DMS153 (cell line): ENCODE measurements at places on chromosomes 1 and 21.
A peak's percentile ranks its signal among the peaks of the same experiment; 100 is the strongest.

DNA sequence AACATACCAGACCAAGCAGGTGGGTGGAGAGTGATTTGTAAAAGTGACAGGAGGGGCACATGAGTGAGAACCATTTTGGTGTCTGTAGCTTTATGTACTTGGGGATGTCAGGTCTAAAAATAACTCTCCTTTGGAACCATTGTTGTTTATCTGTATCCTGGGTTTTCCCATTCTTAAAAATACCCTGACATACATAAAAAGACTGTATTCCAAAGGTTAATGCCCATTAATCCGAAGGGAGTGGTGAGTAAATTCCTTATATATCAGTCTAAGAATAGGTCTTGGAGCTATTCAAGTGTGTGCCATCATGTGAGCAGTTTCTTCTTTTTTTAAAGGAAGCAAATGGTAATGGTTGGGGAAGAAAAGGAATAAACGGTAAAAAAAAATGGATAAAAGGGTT, 117.5 kb downstream of the TGFB2 start:
- no peak for DNase-seq

DNA sequence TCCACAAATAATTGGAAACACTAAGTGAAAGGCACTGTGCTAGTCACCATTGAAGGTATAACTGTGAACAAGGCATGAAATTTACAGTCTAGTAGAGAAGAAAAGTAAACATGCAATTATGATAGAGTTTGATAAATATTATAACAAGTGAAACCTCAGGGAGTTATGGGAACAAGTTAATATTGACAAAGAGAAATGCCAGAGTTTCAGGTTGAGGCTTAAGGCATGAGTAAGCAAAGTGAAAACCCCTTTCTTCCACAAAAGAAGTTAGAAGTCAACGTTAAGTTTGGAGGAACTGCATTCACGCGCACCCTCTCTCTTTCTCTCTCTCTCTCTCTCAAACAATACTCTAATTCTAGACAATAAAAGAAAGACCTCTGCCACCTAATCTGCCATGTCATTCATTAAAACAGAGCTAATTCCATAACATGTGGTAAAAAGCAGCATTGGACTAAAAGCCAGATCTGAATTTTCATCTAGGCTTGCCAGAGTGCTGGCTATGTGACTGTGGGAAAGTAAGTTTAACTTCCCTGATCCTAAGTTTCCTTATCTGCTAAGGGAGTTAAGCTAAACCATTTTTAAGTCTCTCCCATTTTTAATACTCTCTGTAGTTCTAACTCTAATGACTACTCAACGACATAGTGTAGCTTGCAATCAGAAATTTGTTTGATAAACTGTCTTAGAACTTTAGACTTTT, 22.0 kb downstream of the SLC44A5 start:
- no peak for DNase-seq

DNA sequence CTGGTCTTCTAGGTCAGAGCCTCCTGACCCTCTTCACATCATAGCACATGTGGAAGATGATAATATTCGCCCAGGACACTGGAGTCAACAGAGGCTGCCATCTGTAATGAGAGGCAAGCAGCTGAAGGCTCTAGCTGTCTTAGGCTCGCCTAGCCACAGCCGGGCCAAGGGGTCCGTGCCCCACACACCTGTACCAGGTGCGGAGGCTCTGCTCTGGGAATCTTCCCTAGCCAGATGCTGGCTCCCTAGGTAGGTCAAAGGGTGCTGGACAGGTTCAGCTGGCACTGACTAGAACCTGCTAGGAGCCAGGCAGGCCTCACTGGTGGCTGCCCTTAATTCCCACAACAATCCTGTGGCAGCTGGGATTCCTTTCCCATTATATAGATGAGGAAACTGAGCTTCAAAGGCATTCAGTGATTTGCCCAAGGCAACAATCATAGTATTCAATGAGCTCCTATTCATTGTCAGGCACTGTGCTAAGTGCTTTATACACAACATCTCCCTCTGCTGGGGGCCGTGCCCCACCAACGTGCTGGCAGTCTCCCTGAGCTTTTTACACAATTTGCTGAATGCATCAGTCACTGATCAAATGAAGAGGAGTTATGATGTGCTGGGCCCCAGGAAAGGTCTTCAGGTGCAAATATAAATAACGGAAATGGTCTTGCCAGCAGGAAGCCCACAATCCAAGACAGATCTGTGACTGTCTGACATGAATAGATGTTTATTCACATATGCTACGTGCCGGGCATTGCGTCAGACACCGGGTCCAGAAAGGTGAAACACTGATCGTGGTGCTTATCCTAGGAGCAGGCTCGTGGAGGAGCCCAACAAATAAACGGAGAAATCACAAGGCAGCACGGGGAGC, 58.0 kb downstream of the DDX20 start:
- no peak for DNase-seq

DNA sequence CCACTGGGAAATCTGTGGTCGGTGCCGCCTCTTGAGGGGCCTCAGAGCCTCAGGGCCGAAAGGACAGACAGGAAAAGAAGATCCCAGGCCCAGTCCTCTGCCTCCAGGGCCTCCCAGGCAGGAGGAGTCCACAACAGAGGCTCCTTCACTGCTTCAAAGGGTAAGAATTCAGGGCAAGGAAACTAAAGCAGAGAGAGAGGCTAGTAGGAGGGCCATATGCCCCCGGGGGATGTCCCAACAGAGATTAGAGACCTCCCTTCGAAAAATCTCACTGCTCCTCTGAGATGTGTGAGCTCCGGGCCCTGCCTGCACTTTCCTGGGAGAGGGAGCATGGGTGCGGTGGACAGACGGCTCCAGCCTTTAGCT, 465.9 kb downstream of the NPHP4 start:
- no peak for DNase-seq

DNA sequence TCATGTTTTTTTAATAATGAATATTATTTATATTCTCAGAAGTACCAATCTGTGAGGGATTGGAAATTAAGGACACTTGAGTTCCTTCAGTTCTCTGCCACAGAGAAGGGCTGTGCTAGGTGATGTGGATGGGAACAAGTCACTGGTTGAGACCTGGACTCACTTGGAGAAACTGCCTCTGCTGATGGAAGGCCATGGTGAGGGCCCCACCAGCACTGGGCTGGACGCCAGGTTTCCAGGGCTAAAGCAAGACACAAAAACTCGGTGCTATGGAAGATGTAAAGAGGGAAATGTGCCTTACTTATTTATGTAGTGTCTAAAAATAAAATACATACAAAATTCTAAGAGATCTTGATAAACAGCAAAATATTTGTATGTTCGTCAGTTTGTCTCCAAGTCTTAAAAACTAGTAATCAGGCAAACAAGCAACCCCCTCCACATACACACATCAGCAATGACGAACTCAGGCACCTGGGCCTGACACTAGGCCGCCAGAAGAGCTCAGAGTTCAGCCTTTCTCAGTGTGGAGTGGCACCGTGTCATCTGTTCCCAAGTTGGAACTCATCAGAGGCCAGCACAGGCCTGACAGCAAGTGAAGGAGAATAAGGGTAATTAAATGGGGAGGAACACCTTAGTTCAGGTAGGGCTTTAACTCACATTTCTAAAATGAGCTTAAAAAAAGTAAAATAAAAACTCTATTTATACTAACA, 19.6 kb downstream of the SIPA1L2 start:
- no peak for DNase-seq

DNA sequence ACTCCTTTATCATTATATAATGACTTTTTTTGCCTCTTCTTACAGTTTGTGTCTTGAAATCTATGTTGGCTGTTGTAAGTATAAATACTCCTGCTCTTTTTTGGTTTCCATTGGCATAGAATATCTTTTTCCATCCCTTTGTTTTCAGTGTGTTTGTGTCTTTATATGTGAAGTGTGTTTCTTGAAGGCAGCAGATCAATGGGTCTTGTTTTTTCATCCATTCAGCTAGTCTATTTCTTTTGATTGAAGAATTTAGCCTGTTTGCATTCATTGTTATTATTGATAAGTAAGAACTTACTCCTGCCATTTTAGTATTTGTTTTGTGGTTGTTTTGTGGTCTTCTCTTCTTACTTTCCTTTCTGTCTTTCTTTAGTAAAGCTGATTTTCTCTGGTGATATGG, 322.8 kb downstream of the PLA2G4A start:
- DNase-seq, result no peak

DNA sequence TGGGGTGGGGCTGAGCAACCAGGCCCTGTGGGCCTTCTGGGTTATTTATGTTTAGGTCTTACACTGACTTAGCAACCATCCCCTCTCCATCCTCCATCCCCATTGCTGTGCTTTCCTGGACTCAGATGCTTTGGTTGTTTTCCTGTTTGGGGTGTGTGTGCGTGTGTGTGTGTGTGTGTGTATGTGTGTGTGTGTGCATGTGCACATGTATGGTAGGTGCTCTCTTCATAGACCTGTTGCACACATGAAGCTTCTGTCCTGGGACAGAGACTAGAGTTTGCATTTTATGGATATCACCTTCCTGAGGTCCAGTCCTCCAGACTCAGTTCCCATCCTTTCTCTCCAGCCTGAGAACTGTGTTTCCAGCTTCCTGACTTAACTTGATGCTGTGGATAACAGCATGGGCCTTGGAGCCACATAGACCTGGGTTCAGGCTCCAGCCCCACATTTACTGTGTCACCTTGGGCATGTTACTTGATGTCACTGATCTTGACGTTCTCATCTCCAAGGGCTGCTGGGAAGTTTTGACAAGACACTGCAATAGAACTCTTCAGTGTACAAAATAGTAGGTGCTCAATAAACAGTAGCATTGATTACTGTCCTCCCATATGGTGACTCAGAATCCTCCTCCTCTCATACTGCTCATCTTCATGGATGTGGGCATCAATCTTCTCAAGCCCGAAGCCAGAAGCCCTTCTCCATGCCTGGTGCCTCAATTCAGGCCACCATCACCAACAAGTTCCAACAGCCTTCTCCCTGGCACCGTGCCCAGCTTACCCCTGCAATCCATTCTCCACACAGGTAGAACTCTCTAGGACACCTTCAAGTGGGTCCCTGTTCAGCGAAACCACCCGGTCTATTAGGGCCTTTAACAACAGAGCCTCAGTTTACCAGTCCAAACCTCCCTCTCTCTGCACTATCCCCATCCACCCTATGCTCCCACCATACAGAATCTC, 181.8 kb upstream of the EDN2 start:
- DNase-seq, result no peak

- peak; percentile 83 for DNase-seq
Observed at GRCh38 chr1:61887076-61887867, 145.0 kb downstream of the PATJ start.

- DNase-seq, result no peak
Observed at GRCh38 chr1:8136766-8137165, 110.7 kb upstream of the ERRFI1 start.

DNA sequence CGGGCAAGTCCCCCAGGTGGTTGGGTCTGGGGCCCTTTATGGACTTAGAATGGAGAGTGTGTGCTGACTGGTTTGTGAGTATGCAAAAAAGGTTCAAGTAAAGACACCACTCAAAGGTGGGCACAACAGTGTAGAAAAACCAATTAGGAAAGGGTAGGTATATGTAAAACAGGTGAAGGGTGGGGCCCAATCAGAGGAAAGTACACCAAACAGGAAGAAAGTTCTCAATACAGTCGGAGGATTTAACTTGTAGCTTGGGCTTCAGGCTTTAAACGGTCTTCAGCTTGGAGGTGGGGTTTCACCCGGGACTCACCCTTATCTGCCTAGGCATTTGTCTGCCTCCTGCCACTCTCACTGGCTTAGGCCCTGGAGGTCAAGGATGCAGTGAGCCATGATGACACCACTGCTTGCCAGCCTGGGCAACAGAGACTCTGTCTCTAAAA, 6.8 kb upstream of the PUM1 start:
- no peak for DNase-seq

GRCh38 chr21:40678681-40679284, 168.2 kb downstream of the DSCAM start:
- DNase-seq, result peak; percentile 38

DNA sequence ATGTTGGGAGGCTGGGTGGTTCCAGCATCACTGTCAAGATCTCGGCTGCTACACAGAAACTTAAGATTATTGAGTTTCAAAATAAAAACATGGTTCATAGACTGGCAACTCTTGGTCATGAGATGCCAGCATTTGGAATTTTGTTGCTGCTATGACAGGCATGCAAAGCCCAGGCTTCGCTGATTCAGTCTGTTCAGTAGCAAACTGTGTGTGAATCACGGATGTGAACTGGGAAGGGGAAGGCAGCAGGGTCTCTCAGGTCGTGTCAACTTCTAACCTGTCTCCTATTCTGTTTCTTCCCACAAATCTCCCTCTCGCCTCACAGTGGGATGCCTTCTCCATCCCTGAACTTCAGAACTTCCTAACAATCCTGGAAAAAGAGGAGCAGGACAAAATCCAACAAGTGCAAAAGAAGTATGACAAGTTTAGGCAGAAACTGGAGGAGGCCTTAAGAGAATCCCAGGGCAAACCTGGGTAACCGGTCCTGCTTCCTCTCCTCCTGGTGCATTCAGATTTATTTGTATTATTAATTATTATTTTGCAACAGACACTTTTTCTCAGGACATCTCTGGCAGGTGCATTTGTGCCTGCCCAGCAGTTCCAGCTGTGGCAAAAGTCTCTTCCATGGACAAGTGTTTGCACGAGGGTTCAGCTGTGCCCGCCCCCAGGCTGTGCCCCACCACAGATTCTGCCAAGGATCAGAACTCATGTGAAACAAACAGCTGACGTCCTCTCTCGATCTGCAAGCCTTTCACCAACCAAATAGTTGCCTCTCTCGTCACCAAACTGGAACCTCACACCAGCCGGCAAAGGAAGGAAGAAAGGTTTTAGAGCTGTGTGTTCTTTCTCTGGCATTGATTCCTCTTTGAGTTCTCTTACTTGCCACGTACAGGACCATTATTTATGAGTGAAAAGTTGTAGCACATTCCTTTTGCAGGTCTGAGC, 25.5 kb downstream of the EIF2D start:
- no peak for DNase-seq
